ENCODE measurements at places on chromosomes 6 and 20.
A peak's percentile ranks its signal among the peaks of the same experiment; 100 is the strongest.

- DNase-seq = peak; percentile 48
These were observed 255.6 kb downstream of the MAFB start for GRCh38 chr20:40433341-40433861.

DNA sequence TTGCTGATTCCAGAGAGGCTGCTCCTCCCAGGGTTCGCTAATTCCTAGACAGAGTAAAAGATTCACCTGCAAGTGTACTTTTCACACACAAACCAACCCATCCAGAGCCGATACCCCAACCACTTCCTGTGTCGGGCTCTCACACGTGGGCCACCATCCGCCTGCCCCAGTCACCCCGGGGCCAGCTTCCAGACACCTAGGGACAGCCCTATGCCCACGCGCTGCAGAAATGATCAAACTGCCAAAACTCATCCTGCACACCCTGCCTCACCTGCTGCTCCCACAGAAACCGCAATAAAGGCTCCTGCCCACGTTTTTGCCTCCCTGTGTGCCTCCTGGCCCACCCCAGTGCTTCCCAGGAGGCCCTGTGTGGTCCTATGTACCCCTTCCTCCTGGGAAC is 59.5 kb downstream of the PSMG4 start:
- peak; percentile 65 for DNase-seq

DNA sequence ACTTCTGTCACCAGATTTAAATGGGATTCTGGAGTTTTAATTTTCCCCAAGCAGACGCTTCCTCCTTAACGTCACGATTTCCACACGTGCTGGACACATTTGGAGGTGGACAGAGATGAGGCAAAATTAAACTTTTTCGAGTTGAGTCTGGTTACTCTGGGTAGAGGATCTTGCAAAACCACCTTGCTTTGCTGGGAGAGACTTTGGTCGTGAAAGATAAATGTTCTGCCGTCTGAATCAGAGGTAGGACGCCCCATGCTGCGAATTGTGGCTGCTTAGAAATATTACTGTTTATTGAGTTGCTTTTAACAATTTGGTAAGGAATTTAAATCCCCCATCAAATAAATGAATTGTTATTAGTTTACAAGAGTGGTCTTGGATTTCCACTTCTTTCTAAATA is 46.8 kb downstream of the CTCFL start:
- DNase-seq = no peak

GRCh38 chr6:101668496-101669030 is 275.1 kb downstream of the GRIK2 start:
- no peak for DNase-seq
